ENCODE measurements at places on chromosomes 13 and 19. TPM values are rescaled to one million over a fixed set of nuclear protein-coding genes. Genes with fewer than 3 reads are reported as not detected.

The ACER1 gene
- not detected for total RNA-seq

The CLASRP gene
- total RNA-seq = 11.5 TPM

The TEKTIP1 gene
- total RNA-seq = not detected

The FCAR gene
- not detected for total RNA-seq

The FAM216B gene
- total RNA-seq = not detected

The KPTN gene
- 4.2 TPM for total RNA-seq

The GFY gene
- not detected for total RNA-seq

The SLC25A41 gene
- total RNA-seq = not detected

The CLDND2 gene
- total RNA-seq = not detected

All from aortic smooth muscle cell (primary cell).